Muscle of back (tissue), 13 donors: ENCODE measurements at places on chromosomes 3 and 15. TPM values are rescaled to one million over a fixed set of nuclear protein-coding genes. Genes with fewer than 3 reads are reported as not detected.
A peak's percentile ranks its signal among the peaks of the same experiment; 100 is the strongest.

The ARHGEF26 gene
- polyA plus RNA-seq = 18.7 TPM

The SMCO1 gene
- 2.7 TPM for polyA plus RNA-seq

The POLQ gene
- polyA plus RNA-seq = 2.4 TPM

The MST1R gene
- 1.3 TPM for polyA plus RNA-seq

The MYO5C gene
- polyA plus RNA-seq = 5.1 TPM

The SNX1 gene
- 55.8 TPM for polyA plus RNA-seq

The CD200R1 gene
- polyA plus RNA-seq = 1.8 TPM

The LMCD1 gene
- polyA plus RNA-seq = 276 TPM

The FBN1 gene
- 213 TPM for polyA plus RNA-seq

- DNase-seq = no peak
Observed at GRCh38 chr3:160373655-160374054, 25.4 kb downstream of the IFT80 start.

DNA sequence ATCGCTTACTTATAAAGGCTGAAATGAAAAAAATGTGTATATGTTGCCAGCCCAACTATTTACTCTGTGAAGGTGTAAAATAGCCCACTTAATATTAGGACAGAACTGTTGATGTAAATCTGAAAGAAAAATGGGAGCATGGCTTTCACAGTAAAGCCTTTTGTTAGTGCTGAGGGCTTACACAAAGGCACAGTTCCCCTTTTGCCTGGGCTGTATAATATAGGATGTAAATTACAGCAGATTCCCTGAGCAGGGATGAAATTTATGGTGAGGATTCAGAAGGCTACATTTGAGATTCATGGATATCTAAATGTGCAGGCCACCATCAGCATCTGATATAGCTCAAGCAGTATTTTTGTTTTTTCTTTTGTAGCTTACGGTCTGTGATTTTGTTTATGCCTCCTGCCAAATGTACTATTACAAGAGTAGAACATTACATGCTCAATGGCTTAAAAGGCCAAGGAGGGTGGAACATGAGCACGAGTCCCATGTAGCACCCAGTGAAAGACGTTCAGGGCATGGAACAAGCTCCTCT is 109.1 kb upstream of the ATP10A start:
- DNase-seq = no peak

- DNase-seq = no peak
Observed at GRCh38 chr3:124610130-124610529, 120.1 kb upstream of the UMPS start.

GRCh38 chr3:184525337-184526087 is 36.1 kb upstream of the EPHB3 start:
- DNase-seq = no peak

- no peak for DNase-seq
Observed at GRCh38 chr15:74937272-74937589, 642 bp downstream of the COX5A start.

DNA sequence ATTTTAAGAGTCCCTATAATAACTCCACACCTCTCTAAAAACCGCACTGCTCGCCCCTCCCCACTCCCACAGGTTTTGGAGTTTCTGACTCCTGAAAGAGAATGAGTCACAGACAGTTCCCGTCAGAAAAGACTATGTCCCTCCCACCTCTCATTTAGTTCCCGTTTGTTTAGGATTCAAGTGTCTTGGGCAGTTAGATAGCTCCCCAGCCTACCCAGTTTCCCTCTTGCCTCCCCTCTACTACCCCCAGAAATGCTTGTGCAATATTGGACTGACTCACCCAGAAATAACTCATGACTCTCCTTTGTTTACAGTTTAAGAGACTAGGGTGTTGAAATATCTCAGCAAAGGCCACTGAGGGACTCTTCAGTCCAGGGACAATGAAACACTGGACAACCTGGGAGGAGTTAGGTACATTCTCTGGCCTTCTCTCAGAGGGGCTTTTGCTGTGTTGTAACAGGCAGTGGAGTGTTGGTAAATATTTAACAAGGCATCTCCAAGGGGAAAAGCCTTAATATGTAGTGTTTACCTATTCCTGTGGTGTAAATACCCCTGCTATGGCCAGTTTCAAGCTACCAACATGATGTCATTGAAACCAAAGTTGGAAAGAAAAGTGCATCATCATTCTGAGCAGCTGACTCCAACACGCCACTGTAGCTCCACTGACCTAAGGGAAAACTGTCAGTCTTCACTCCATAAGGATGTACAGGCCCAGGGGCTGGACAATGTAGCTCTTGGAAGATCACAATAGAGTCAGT is 96.1 kb upstream of the CHD2 start:
- peak; percentile 99 for DNase-seq

DNA sequence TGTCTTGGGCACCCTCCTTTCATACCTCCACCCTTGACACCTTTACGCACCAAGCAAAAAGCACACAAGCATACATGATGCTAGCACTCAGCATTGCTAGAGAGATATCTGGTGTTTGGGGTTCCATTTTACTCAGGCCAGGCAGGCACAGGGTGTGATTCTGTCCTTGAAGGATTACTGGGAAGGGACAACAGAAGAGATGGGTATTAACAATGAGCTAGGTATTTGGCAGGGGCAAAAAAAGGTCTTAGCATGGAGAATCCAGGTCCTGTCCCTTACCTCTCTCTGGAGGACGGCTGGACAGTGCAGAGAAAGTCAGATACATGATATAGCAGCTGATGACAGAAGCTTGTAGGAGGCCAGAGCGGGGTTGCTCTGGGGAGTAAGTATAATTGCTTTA is 3.5 kb downstream of the SERINC4 start:
- no peak for DNase-seq

DNA sequence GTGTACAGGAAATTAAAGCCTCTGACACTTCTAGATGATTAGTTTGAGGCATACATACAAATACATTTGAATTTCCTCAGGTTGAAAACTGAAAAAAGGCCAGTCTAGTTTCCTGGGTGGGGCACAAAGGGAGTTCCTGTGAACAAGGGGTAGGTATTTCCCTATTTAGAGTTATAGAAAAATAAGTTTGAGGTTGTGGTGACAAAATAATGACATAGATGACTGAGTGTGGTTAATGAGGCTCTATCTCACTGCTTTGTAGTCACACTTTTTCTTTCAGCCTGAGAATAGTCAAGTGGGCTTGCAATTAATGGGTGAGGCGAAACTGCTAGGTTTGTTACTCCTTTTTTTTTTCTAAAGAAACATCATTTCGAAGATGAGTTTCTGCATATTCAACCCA is 4.3 kb downstream of the SLCO3A1 start:
- no peak for DNase-seq

GRCh38 chr3:48679411-48680391 is 6.0 kb downstream of the NCKIPSD start:
- DNase-seq = no peak

DNA sequence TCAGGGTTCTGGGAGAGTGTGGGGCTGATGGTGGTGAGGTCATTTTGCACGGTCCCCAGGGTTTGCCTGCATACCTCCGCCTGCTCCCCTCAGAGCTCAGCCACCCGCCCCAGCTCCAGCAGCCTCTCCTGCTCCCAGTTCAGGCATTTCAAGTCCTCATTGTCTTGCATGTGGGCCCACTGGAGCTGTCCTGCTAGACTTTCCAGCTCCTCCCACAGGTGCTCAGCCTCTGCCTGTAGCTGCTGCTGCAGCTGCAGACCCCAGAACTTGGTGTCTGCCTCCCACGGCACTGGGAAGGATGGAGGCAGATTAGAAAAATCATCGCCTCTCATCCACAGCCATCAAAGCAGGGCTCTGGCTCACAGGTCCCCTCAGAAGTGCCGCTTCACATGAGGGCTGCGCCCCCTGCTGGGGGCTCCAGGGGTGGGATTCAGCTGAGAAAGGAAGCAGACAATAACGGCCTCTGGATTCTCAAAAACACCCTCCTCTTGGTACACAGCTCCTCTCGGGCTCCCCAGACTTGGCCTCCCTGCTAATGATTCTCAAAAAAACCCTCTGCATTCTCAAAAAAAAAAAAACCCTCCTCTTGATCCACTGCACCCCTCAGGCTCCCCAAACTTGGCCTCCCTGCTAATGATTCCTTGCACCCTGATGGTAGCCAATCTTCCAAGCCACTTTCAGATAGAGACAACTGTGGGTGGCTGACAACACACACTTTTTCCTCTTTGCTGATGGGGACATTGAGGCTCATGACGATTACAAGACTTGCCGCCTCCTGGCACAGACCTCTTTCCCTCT is 89.3 kb upstream of the C2CD4B start:
- DNase-seq = peak; percentile 67

- no peak for DNase-seq
Observed at GRCh38 chr3:130604806-130605205, 87.8 kb downstream of the COL6A6 start.

- no peak for DNase-seq
Observed at GRCh38 chr3:185717627-185718402, 107.0 kb downstream of the IGF2BP2 start.

DNA sequence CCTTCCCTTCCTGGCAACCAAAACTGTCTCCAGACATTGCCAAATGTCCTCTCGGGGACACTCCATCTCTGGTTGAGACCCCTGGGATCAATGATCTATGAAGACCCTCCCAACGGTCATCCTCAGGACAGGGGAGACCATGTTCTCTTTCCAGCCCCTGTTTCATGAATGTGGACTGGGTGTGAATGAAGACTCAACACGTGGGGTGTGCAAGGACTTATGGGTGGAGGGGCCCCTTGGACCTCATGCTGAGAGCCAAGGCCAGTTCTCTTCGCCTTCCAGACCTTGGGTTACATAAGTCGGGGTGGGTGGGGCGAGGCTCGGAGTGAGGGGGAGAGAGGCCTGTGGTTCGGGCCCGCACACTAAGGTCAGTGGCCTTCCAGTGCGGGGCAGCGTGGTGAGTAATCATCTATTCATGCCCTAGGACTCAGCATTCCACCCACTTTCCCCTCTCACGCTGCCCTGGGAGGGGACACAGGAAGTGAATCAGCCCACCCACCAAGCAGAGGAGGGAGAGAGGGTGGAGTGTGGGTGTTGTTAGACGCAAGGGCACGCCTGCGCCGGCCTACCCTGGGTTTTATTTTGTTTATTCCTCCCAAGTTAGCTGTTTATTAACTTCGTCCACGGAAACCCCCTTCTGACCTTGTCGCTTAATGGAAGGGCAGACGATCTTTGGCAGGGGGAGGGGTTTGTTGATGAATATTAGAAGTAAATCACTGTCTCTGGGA is 6.7 kb downstream of the PAQR5 start:
- DNase-seq = peak; percentile 39

- no peak for DNase-seq
Observed at GRCh38 chr3:185151101-185151963, 1.5 kb downstream of the C3orf70 start.

DNA sequence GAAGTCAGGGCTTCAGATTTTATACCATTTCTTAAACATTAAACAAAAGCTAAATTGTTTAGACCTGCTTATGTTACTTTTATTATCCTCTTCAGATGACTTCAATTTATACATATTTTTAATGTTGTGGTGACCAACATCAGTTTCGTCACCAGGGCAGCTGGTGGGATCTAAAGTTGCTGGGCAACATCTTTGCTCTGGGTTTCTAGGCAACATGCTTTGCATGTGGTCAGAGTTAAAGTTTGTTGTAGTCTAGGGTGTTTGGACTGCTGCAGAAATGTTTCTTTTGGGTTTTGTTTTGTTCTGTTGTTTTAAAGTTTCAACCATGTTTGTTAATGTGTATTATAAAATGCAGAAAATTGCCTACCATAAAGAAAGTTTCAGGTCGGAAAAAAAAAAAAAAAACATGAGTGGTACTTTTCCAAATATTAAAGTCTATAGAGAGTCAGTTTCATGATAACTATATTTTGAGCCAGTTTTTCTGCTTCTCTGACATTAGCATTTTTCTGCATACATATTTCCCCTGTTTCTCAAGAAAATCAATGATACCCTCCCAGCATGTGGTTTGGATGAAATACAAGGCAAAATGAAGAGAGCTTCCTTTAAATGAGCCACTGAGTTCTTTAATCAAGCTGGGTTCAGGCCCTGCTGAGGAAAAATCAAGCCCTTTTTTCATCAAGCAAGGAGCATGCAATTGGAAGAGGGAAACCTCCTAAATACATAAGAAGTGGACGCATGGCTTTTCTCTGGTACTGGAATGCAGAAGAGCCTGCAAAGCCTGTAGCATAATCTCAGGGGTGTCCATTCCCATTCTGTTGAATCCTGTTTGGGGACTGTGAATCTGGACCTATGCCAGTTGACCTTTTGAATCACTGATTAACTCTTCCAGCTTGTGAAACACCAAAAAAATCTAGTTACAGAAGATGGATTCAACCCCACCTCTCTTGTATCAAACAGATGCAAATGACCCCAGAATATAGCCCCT is 35.0 kb upstream of the VGLL3 start:
- no peak for DNase-seq

GRCh38 chr15:66006986-66007385 is 137.7 kb downstream of the RAB11A start:
- DNase-seq = no peak

GRCh38 chr3:77815467-77815866 is 775.6 kb downstream of the ROBO2 start:
- no peak for DNase-seq

- no peak for DNase-seq
Observed at GRCh38 chr3:43012174-43012573, 33.1 kb downstream of the GASK1A start.

DNA sequence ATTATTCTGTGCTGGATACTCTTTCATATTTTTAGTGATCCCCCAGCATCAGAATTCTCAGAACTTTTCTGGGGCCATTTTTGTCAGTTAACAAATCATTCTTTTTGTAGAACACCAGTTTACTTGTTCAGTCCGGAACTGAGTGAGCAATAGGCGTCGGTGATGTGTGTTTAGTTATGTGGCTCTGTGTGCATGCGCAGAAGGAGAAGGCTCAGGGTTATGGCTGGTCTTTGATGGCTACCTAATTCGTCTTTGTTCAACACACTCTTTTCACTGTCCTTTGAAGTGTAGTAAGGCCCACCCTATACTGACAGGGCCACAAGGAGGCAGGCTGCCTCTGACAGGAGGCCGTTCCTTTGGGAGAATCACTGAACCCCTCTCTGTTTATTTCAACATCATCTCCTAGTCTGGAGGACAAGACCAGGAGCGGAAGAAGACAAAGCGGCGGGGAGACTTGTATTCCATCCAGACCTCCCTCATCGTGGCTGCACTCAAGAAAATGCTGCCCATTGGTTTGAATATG is 158.2 kb upstream of the CHRM5 start:
- peak; percentile 13 for DNase-seq

DNA sequence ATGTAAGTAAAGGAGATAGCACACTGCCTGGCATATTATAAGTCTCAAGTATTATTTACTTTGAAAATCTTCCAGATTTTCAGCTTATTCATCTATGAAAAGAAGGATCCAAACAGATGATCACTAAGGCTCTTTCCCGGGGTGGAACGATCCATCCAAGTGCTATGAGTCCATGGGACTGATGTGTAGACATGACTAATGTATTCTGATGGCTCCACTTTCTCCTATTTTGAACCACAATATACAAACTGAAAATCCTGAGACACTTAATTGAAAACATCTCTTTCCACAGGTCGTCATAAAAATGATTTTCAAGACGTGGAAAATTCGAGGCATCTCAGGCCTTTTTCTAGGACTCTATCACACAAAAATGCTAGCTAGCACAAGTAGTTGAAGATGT is 33.4 kb upstream of the CHRM5 start:
- peak; percentile 50 for DNase-seq

- no peak for DNase-seq
Observed at GRCh38 chr3:53180305-53181023, 19.5 kb downstream of the PRKCD start.

GRCh38 chr3:19901918-19902317 is 32.1 kb downstream of the EFHB start:
- DNase-seq = no peak

GRCh38 chr3:177468331-177468730 is 271.0 kb upstream of the TBL1XR1 start:
- DNase-seq = peak; percentile 97
